Activated effector memory CD4-positive, alpha-beta T cell treated with anti-CD3 and anti-CD28 coated beads, Interleukin-2, amount 50 U/mL, for 16 hours (primary cell): ENCODE measurements at places on chromosomes 16 and 17.

DNA sequence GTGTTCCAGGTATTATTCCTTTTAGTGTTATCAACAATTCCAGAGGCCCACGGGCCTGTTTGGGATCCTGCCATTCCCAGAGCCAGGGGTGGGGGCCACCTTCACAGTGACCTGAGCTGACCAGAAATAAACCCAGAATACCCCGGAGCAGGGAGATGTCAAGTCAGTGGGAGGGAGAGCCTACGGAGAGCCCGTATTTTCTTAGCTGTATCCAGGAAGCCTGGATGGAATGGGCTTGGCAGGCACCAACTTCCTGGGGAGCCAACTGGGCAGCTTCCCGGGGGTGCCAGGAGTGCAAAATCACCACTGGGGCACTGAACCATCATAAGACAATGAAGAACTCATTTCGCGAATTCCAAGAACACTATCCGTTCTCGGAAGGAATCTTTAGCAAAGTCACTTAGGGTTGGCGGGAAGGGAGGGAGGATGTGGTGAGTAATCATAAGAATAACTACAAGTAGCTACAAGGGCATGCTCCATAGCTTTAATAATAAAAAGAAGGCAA is 13.2 kb upstream of the MRTFB start:
- no peak for DNase-seq

DNA sequence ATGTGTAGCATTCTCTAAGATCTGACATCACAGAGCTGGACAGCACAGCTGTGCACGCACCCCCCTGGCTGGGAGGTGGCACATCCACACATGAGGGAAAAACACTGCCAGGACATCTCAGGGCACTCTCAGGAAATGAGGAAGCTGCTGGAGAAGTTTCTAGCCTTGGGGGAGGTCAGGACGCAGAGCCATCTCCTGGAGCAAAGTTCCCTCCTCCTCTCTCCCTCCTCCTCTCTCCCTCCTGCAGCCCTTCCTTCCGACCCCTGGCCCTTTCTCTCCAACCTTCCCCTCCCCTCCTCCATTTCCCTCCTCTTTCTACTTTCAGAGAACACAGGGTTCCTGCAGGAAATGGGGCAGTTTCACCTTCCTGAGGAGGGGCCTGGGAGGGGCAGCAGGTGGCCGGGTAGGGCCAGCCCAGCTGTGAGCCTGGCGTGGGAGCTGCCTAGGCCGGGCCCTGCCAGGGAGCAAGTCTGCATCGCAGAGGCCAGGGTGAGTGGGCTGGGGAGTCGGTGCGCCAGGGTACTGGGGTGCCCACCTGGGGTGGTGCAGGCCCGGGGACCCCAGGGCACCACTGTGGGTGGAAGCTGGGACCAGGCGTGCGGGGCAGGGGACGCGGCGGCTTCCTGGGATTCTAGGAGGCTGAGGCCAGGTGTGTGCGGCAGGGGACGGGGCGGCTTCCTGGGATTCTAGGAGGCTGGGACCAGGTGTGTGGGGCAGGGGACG is at the start of gene DPEP1:
Gene DPEP1, plus strand, starts transcription at position 412 of the 723 bp plus-strand sequence. CDS start 16,769 bp downstream, outside the sequence.
- DNase-seq: no peak

GRCh38 chr17:4492721-4493561 is 5.7 kb upstream of the SPNS2 start:
- DNase-seq: no peak

- DNase-seq: no peak
These were observed 45.4 kb upstream of the EMP2 start for GRCh38 chr16:10625595-10626357.

DNA sequence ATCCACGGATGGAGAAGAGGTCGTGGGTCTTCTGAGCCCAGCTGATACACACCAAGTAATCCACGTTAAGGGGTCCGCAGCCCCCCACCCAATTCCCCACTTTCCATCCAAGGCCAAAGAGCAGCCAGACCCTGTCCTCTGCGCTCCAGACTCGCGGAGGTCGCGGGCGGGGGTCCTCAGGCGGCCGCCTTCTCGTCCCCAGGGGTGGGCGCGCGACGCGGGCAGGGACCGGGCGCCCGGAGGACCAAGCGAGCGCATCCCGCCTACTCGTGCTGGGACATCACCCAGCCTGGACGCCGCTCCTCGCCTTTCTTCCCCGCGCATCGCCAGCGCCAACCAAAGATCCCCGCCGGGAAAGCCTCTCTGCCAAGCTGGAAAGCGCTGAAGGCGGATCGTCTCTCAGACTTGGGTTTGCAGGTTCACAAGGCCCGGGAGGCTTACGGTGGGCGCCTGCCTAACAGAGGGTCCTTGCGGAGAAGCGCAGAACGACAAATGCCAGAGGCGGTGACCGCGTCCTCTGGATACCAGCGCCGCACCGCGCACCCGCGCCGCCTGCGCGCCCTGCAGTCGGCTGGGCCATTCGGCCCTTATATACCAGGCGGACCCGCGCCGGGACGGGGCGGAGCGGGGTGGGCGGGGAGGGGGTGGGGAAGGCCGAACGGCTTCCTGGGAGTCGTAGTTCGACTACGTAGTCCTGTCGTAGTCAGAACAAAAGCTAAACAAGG is 471.6 kb downstream of the SOX9 start:
- DNase-seq: peak; percentile 84

- DNase-seq: no peak
These were observed 19.1 kb downstream of the NPTX1 start for GRCh38 chr17:80457236-80457856.

GRCh38 chr17:50570528-50570927 is 10.0 kb downstream of the CACNA1G start:
- DNase-seq: no peak

DNA sequence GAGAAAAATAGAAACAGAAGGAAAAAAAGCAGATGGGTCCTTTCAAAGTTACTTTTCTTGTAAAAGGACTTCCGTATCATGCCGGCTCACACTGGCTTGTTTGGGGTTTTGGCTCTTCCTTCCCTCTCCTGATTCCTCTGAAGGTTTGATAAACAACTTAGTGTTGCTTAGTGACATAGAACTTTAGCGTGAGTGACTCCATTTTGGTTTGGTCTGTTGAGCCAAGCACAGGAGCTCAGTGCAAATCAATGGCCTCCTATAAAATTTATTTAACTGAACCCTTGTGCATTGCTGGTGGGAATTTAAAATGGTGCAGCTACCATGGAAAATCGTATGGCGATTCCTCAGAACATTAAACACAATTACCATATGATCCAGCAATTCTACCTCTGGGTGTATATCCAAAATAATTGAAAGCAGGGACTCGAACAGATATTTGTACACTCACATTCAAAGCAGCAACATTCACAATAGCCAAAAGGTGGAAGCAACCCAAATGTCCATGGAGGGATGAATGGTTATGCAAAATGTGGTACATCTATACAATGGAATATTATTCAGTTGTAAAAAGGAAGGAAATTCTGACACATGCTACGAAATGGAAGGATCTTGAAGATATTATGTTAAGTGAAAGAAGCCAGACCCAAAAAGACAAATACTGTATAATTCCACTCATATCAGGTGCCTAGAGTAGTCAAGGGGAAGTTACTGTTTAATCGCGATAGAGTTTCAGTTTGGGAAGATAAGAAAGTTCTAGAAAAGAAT is 1.1 kb upstream of the TUBG2 start:
- DNase-seq: no peak

- DNase-seq: no peak
These were observed 232.0 kb upstream of the GSE1 start for GRCh38 chr16:85380905-85381737.

DNA sequence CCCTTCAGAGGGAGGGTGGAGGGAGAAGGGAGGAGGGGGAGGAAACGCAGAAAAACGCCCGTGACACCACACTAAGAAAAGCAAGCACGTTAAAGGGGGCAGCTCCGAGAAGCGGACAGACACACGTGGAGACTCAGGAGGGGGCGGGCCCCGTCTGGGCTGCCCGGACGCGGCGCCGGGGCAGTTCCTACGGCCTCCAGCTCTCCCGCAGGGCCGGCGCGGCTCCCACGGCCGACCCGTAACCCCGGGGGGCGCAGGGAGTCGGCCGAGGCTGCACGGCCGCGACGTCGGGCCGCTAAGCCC is 362 bp downstream of the KLHDC4 start:
- DNase-seq: peak; percentile 80

DNA sequence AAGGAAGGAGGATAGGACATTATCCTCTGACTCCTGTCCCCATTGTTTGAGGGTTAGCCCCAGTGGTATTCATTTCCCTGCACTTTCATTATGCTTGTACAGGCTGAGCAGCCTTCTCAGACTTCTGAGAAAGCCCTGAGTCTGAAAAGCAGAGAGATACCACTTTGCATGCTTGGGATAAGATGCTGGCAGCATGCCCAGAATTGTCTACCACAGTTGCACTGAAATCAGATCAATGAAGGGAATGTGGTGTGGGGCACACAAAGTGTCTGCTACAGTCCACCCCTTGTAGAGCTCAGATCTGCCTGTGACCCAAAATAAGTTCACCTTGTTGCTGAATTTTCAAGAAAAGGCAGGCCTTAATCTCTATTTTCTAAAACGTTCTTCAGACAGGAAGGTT is 160.6 kb downstream of the CCT6B start:
- DNase-seq: no peak

DNA sequence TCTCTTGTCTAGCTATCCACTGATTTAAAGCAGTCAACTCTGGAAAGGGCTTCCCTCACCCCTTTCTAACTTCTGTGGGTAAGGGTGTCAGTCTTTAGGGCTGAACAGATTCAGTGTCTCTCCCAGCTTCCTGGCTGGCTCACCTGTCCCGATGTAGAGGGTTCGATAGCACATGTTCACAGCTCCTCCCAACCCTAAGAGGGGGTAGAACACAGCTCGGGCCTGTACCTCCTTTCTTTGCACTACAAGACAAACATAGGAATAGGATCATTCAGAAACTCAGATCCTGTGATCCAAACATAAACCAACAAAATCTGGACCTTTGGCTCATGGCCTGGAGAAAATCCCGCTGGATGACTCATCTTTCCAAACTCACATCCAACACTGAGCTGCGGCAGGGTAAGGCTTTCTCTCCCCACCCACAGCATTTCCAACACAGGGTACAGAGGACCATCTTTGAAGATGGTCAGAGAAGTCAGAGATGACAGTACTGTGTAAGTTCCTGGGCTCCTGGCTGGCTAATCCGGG is 5.8 kb upstream of the DHRS13 start:
- peak; percentile 17 for DNase-seq

DNA sequence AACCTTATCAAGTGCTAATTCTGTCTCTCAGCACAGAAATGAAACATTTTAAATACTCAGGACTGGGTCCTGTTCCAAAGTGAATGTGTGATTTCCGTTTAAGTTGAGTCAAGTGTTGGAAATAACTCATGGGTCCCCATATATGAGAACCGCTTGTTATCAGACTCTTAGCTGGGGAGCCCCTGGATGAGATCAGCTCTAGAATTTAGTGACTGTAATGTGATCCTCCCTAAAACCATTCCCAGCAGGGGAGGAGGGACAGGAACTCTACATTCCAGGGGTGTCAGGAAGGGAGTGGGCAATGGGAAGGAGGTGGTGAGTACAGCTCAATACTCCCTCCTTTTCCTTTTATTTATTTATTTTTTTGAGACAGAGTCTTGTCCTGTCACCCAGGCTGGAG is 37.5 kb downstream of the OTOA start:
- no peak for DNase-seq

DNA sequence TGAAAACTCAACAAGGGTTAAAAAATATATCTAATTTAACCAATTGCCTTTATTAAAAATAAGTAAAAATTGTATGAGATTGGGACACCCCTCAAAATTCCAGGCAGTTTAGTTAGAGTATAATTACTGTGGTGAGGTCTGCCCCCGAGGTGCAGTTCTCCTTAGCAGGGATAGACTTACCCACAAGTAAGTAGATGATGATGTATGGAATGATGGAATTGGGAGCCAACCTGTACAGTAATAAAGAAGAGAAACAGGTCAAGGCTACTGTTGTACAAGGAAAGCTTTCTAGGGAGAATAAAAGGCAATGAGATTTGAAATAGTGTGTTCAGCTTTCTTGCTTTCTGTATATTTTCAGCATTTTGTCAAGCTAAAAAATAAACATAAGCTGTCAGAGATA is 1.8 kb downstream of the LDAF1 start:
- no peak for DNase-seq

- DNase-seq: no peak
These were observed 5.5 kb downstream of the TIMM22 start for GRCh38 chr17:1002412-1002753.

DNA sequence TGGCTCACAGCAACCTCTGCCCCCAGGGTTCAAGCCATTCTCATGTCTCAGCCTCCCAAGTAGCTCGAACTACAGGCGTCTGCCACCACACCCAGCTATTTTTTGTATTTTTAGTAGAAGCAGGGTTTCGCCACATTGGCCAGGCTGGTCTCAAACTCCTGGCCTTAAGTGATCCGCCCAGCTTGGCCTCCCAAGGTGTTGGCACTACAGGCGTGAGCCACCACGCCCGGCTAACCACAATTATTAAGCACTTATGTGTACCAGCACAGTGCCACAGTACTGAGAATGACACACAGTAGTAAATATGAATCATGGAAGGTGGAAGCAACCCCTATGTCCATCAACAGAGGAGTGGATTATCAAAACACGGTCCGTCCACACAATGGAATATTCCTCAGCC is 49.8 kb downstream of the COTL1 start:
- no peak for DNase-seq

GRCh38 chr17:42853597-42853967 is 2.6 kb downstream of the AOC3 start:
- no peak for DNase-seq

GRCh38 chr16:2785101-2785991 is 2.0 kb downstream of the PRSS33 start:
- peak; percentile 74 for DNase-seq

DNA sequence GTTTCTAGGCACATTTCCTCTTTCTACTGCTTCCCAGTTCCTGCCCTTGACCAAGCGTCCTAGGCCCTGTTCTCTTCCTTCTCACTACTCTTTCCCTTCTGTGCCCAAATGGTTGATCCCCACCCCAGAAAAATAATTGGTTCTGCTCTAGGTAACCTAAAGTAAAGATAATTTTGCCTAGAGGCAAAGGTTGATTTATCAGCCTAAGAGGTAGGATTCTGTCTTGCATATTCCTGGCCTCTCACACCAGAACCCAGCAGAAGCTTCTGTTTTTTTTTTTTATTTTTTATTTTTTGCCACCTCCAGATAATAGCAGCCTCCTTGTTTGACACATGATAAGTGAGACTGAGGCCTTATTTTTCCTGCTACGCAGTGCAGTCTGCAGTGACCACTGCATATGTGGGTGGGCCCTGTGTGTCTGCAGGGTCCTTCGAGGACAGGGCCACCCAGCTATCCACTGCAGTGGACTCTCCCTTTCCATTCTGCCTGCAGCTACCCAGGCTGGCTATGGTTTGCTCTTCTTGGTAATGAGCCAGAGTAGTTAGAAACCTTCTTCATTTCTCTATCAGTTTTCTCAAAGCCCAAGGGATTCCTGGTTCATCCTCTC is 701 bp downstream of the PIPOX start:
- no peak for DNase-seq

- DNase-seq: peak; percentile 72
These were observed 612 bp downstream of the CISD3 start for GRCh38 chr17:38730526-38731379.
